ENCODE measurements at places on chromosomes 1 and 21. TPM values are rescaled to one million over a fixed set of nuclear protein-coding genes. Genes with fewer than 3 reads are reported as not detected.
A peak's percentile ranks its signal among the peaks of the same experiment; 100 is the strongest.

DNA sequence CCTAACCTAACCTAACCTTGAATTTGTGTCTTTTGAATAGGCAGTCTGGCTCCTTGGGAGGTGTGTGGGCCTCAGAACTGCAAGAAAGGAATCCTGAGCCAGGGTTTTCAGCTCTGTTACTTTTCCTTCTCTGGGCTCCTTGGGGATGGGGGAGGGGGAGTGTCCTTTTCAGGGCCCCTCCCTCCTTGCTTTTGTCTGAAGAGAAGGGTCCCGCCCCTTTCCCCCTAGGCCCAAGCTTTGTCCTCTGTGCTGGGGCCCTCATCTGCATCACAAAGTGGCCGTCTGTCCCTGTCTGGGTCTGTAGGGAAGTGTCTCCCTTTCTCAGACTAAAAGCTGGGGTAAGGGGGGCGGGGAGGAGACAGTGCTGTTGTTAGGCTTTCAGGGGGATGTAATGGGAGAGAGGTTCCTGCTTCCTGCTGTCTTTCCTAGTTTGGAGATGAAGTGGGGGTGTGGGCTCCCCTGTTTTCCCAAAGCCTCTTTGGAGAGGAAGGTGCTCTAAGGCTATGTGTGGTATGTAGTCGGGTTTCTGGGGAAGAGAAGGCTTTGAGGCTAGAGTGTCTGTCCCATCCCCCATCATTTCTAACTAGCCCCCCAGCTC, 3.1 kb downstream of the AGO1 start:
- H3K4me1 ChIP-seq, result peaks cover 55% of the 10 kb centered on the region
- no peak overlapping the region for H3K27ac ChIP-seq
- peaks cover 2% of the 10 kb centered on the region for H3K36me3 ChIP-seq
- DNase-seq, result no peak
- no peak overlapping the region for H3K4me3 ChIP-seq
- no peaks in the 10 kb centered on the region for H3K27me3 ChIP-seq

DNA sequence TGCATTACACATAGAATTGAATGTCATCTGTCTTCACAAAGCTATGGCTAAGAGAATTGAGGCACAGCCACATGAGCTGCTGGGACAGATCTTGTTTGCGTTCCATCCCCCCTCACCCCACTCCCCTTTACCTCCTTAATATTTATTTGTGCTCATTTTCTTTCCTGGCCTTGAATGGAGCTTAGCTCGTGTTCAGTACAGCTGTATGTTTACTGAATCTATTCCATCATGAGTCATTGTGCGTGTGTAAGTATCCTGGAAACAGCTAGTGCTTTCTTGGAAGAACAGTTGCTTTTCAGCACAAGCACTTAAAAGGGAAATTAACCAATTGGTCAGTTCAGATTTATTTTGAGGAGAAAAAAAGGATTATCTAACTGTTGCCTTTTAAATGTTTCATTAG, 14.7 kb downstream of the PROX1 start:
- H3K27me3 ChIP-seq, result no peaks in the 10 kb centered on the region
- H3K36me3 ChIP-seq, result no peaks in the 10 kb centered on the region
- H3K27ac ChIP-seq, result no peak overlapping the region
- H3K4me1 ChIP-seq, result no peaks in the 10 kb centered on the region
- no peak for DNase-seq

DNA sequence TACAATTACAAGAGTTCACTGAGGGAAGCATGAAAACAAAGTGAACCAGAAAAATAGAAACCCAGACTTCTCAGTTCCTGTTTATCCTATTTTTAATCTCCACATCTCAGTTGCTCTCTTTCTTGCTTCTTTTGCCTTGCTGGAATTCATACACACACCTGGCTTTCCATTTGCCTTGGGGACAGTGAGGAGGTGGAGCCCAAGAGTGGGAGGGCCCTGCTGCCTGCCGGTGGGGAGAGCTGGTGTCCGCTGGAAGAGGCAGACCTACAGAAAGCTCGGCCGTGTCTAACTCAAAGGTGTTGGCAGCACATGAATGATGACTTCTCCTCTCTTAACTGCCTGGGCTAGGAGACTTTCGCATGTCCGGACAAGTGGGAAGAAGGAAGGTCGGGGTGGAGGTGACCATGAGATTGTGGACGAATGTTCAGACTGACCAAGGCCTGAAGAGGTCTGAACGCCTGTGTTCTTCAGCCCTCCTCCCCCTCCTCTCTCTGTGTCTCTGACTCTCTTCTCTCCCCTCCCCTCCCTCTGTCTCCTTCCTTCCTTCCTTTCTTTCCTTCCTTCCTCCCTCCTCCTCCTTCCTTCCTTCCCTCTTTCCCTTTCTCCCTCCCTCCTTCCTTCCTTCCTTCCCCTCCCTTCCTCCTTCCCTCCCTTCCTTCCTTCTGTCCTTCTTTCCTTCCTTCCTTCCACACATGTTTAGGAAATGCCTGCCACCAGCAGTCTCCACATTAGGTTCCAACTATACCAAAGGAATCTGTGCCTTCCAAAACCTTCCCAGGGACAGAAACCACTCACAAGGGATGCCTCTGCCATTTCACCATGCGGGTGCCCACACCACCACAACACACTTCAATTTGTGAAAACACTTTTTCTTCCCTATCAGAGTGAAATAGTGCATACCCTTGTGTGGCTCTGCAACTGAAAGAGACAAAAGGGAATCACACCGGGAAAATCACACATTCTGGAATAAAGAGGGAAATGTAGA, 157.3 kb upstream of the RUNX1 start:
- no peak for DNase-seq
- peaks cover 52% of the 10 kb centered on the region for H3K4me1 ChIP-seq
- peak overlapping the region; percentile 42 for H3K4me3 ChIP-seq
- H3K27me3 ChIP-seq, result no peaks in the 10 kb centered on the region

GRCh38 chr1:233607252-233608119, 6.4 kb upstream of the KCNK1 start:
- H3K27me3 ChIP-seq, result peaks cover 51% of the 10 kb centered on the region
- DNase-seq, result no peak

DNA sequence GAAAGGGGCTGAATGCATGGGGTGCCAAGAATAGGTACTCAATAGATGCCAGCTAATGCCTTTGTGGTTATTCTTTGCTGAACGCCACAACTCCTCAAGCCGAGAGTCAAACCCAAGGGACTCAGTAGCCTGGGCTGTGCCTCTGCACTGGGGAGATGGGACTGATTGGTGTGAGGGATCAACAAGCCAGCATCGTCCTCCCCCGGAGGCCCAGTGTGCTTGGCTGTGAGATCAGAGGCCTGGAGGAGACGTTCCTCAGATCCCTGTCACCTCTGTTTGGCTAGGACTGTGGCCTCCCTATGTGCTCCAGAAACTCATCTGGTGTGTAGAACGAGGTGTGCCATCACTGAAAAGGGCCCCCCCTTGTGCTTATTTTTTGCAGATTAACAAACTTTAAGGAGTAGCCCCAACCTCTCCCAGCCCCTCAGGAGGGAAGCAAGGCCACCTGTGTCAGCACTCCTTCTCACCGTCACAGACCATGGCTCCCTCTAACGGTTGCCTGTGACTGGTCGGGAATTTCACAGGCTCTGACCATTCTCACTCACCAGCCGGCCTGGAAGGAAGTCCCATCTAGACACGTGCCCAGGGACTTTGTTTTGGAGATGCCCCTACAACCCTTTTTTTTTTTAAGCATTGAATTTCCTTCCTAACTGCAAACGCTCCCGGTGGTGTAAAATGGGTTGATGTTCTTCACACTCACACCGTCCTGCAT, 194.0 kb upstream of the VAMP3 start:
- no peak for DNase-seq
- H3K27me3 ChIP-seq, result no peaks in the 10 kb centered on the region
- H3K27ac ChIP-seq, result no peak overlapping the region
- no peaks in the 10 kb centered on the region for H3K36me3 ChIP-seq
- H3K4me1 ChIP-seq, result no peaks in the 10 kb centered on the region

DNA sequence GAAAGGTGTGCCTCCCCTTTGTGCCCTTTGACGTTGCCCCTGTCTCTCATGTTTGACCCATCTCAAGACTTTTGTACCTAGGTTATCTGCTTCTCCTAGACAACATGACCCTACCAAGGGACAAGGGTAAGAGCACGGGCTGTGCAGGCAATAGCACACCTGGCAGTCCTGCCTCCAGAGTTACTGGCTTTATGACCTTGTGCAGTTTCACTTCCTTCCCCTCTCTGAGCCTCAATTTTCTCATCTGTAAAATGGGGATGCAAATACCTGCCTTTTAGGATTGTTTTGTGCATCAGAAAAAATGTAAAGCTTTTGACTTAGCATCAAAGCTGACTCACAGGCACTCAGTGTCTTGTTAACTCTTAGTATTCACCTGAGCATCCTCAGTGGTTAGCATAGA, 36.4 kb downstream of the ELK4 start:
- peaks cover 52% of the 10 kb centered on the region for H3K4me1 ChIP-seq
- DNase-seq, result no peak
- H3K4me3 ChIP-seq, result no peak overlapping the region
- H3K36me3 ChIP-seq, result peaks cover 12% of the 10 kb centered on the region

GRCh38 chr1:25692560-25692959, 76.0 kb downstream of the MAN1C1 start:
- H3K36me3 ChIP-seq, result no peaks in the 10 kb centered on the region
- no peak for DNase-seq
- H3K4me3 ChIP-seq, result no peak overlapping the region
- peaks cover 45% of the 10 kb centered on the region for H3K4me1 ChIP-seq
- H3K27ac ChIP-seq, result no peak overlapping the region

- DNase-seq, result no peak
- no peaks in the 10 kb centered on the region for H3K27me3 ChIP-seq
- H3K4me1 ChIP-seq, result no peaks in the 10 kb centered on the region
These were observed 14.0 kb upstream of the TBX19 start for GRCh38 chr1:168266644-168267186.

DNA sequence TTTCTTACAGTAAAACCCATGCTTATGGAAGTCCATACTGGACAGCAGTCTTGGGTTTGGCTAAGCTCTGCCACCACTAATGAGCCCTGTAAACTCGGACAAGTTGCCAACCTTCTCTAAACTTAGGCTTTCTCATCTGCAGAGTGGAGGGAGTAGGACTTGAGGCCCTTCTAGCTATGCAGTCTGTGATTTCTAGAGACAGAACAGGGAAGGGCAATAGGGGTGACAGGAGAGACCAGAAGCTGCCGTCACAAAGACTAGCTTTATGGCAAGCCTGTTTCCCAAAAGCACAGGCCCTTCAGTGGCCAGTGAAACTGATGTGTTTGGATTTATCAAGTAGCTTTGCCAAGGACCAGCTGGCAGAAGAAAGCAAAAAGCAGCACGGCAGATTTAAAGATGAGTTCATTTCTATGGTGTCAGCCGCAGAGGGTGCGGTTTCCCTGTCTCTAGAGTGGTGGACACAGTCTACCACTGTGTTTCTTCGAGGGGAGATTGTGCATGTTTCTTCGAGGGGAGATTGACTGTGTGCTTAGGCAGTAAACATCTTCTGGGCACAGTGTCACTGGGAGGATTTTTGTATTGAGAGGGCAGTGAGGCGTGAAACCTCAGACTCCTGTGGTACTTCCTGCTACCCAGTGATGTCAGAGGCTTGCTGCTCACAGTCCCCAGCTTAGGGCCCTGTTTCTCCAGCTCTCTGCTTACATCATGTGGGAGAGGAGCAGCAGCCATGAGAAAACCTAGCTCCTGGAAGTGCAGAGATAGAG, 119.0 kb downstream of the ROR1 start:
- no peaks in the 10 kb centered on the region for H3K36me3 ChIP-seq
- H3K27ac ChIP-seq, result no peak overlapping the region
- H3K4me3 ChIP-seq, result no peak overlapping the region
- no peak for DNase-seq

DNA sequence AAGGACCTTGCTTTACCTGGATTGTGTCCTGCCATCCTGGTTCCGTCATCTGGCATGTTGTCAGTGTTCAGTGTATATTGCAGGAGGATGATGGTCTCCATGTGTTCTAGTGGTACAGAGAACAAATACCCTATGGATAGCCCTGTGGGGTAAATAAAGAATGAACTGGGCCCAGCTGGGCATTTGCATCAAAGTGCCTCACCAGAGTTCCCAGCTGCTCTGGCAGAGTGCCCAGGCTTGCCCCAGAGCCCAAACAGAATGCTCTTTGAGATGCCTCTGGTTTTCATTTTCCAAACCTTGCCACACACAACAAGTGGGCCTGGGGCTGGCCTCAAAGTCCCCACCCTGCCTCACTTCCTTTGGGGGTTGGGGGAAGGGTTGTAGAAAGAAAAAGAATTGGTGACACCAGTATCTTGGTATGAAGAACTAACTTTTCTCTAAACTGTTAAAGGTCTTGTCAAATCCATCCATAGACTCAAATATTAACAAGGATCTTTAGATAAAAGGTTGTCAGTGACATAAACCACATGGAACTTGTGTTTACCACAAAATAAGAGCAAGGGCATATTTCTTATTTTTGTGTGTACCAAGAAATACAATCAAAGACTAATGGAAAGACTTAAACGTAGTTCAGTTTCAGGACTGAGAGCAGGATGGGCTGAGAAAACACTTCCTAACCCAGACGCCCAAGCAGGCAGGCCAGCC, 82.2 kb downstream of the LMO4 start:
- H3K4me1 ChIP-seq, result no peaks in the 10 kb centered on the region
- H3K27ac ChIP-seq, result no peak overlapping the region
- DNase-seq, result no peak
- no peak overlapping the region for H3K4me3 ChIP-seq

DNA sequence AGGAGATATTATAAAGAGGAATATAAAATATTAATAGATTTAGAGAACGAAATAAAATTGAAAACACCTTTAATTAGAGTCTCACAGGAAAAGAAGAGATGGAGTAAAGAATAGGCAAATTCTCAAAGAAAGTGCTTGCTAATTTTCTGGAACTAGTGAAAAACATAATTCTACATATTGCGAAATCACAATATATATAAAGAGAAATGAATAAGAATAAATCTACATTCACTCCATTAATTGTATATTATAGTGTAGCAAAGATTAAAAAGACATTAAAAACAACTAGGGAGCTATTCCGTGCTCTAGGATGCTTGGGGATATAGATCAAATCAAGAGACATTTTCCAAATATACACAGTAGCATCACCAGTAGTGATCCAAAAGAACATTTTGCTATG, 685.2 kb upstream of the NCAM2 start:
- no peaks in the 10 kb centered on the region for H3K4me1 ChIP-seq
- no peak overlapping the region for H3K4me3 ChIP-seq
- no peaks in the 10 kb centered on the region for H3K27me3 ChIP-seq
- DNase-seq, result no peak
- no peaks in the 10 kb centered on the region for H3K36me3 ChIP-seq
- no peak overlapping the region for H3K27ac ChIP-seq

DNA sequence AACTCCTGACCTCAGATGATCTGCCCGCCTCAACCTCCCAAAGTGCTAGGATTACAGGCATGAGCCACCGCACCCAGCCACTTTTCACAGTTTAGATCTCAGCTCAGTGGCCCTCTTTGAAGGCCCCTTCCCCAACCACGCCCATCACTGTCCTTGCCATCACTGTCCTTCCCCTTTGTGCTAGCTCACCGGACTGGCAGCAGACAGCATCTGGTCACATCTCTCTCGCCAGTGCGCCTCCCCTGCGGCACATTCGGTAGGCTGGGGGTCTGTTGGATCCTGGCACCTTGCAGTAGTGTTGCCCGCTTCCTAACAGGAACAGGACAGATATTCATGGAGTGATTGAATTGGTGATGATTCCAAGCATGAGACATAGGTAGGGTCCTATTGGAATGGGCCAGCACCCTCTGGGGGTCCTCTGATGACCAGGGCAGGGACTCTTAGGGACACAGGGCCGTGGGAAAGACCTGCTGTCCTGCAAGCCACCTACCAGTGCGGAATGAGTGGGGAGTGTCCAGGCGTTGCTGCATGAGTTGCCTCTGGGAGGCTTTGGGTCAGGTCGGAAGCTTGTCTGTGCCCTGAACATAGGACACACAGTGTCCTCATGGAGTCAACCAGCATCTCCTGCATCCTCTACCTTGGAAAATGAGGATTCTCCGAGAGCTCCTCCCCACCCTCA, 178.8 kb upstream of the VAMP3 start:
- no peak overlapping the region for H3K4me3 ChIP-seq
- no peak for DNase-seq
- no peaks in the 10 kb centered on the region for H3K36me3 ChIP-seq
- H3K27ac ChIP-seq, result no peak overlapping the region
- H3K4me1 ChIP-seq, result no peaks in the 10 kb centered on the region

COL6A2 gene
- 10.8 TPM for total RNA-seq

ANGPTL3 gene
- total RNA-seq, result not detected

KIF21B gene
- total RNA-seq, result 101 TPM

All from activated T-cell treated with anti-CD3 and anti-CD28 coated beads, Interleukin-2, amount 50 U/mL, for 72 hours (primary cell).